ENCODE measurements at places on chromosomes 11 and 22. TPM values are rescaled to one million over a fixed set of nuclear protein-coding genes. Genes with fewer than 3 reads are reported as not detected.

DNA sequence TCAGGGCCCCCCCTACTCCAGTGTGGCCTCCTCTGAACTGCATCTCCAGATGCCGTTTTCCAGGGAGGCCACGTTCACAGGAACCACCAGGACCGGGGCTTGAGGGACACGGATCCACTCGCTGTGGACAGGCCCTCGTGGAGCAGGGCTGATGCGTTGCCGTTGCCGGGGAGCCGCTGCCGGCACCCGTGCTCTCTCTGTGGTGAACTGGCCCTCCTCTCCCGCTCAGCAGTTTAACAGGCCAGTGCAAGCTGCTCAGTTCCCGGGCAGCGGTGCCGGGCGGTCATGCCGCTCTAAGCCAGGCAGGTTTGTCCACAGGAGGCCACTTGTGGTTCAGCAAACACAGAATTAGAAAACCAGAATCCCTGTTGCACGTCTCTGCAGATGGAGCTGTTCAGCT lies 301.6 kb downstream of the TBC1D22A start:
- H3K27ac ChIP-seq, result no peak overlapping the region
- no peaks in the 10 kb centered on the region for H3K4me1 ChIP-seq
- no peak for DNase-seq

GRCh38 chr22:28005513-28005912 lies 86.5 kb upstream of the PITPNB start:
- no peaks in the 10 kb centered on the region for H3K27me3 ChIP-seq
- H3K36me3 ChIP-seq, result no peaks in the 10 kb centered on the region
- DNase-seq, result no peak
- H3K4me3 ChIP-seq, result no peak overlapping the region
- no peak overlapping the region for H3K27ac ChIP-seq

DNA sequence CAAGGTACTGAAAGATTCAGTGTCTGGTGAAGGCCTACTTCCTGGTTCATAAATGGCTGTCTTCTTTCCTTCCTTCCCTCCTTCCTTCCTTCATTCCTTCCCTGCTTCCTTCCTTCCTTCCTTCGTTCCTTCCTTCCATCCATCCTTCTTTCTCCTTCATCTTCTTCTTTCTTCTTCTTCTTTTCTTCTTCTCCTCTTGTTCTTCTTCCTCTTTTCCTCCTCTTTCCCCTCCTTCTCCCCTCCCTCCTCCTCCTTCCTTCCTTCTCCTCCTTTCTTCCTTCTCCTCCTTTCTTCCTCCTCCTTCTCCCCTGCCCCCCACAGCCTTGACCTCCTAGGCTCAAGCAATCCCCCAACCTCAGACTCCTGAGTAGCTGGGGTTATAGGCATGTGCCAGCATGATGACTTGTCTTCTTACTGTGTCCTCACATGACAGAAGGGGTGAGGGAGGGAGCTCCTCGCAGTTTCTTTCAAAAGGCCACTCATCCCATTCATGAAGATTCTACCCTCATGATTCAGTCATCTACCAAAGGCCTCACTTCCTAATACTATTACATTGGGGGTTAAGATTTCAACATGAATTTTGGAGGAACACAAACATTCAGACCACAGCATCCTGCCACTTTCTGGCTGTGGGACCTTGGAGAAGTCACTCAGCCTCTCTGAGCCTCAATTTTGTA lies 22.6 kb upstream of the CCDC134 start:
- no peak overlapping the region for H3K4me3 ChIP-seq
- H3K4me1 ChIP-seq, result no peaks in the 10 kb centered on the region
- no peaks in the 10 kb centered on the region for H3K36me3 ChIP-seq
- H3K27me3 ChIP-seq, result no peaks in the 10 kb centered on the region

DNA sequence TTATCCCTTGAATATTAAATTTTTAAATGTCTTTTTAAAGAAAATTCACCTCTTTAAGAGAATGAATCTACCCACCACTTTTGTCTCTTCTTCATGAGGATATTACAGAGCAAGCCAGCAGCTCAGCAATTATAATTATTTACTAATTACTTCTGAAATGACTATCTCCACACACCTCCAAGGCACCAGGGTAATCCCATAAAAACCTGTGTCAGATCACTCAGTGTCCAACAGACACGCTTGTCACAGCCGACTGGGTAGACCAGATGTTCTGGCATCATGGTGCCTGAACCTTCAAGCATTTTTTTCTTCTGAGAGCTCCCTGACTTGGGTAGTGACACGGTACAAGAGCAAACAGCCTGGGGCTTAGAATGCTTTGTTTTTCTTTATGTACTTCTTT lies 61.4 kb downstream of the EFCAB6 start:
- no peaks in the 10 kb centered on the region for H3K27me3 ChIP-seq
- H3K36me3 ChIP-seq, result no peaks in the 10 kb centered on the region
- H3K4me3 ChIP-seq, result no peak overlapping the region
- peaks cover 3% of the 10 kb centered on the region for H3K4me1 ChIP-seq
- H3K27ac ChIP-seq, result no peak overlapping the region
- no peak for DNase-seq

DNA sequence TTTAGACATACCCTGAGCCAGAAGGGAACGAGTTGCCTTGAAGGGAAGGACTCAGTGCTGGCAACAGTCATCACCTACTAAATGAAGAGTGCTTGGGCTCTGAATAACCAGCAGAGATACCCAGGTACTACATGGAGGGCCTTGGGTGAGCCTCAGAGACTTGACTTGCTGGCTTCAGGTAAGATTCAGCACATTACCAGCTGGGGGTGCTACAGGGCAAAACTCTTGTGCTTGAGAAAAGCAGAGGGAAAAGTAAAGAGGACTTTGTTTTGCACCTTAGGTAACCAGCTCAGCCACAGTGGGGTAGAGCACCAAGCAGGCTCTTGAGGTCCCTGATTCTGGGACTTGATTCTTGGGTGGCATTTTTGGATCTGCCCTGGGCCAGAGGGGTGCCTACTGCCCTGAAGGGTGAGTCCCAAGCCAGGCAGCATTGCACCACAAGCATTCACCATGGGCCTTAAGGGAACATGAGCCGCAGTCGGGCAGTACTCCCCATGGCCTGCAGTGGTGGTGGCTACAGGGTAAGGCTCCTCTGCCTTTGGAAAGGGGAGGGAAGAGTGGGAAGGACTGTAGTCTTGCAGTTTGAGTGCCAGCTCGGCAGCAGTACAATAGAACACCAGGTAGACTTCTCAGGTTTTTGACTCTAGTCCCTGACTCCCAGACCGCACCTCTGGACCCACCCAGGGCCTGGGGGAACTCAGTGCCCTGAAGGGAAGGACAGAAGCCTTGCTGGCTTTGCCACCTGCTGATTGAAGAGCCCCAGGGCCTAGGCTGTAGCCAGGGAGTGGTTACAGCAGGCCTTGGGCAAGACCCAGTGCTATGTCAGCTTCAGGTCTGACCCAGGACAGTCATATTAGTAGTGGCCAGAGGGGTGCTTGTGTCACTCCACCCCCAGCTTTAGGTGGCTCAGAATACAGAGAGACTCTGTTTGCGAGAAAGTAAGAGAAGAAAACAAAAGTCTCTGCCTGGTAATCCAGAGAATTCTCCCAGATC lies 22.7 kb upstream of the PLEKHA7 start:
- H3K36me3 ChIP-seq, result no peaks in the 10 kb centered on the region
- no peak overlapping the region for H3K4me3 ChIP-seq
- H3K27me3 ChIP-seq, result no peaks in the 10 kb centered on the region
- H3K4me1 ChIP-seq, result no peaks in the 10 kb centered on the region
- no peak overlapping the region for H3K27ac ChIP-seq

DNA sequence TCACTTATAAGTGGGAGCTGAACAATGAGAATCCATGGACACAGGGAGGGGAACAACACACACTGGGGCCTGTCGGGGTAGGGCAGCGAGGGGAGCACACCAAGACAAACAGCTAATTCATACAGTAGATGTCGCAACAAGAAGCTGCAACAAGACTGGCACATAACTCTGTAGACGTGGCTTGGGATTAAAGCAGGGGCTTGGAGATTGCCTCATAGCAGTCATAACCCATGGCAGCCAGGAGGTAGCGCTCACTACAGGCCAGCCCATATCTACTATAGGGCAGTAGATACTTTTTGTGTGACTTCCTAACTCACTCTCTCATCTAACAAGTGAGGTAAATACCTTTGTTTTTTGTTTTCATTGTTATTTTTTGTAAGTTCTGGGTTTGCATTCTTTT lies 1.7 kb upstream of the OR9G4 start:
- H3K4me1 ChIP-seq, result no peaks in the 10 kb centered on the region
- H3K27ac ChIP-seq, result no peak overlapping the region
- no peaks in the 10 kb centered on the region for H3K27me3 ChIP-seq
- DNase-seq, result no peak

DNA sequence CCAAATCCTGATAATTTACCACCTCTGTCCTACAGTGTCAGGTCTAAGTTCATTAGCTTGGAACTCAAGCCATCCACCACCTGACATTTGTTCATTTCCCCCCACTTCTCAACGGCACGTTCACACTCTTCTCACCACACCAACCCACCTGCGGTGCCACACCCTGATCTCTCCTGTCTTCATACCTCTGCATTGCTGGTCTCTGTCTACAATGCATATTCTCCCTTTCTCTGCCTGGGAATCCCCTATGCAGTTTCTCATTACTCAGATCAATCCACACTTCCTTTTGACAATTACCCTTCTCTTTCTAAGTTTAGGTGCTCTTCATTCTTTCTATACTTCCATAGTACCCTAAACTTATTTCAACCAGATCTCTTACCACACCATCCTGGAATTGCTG lies 20.4 kb upstream of the EMSY start:
- H3K4me1 ChIP-seq, result no peaks in the 10 kb centered on the region
- H3K36me3 ChIP-seq, result no peaks in the 10 kb centered on the region
- no peak overlapping the region for H3K4me3 ChIP-seq
- no peak for DNase-seq

- peaks cover 2% of the 10 kb centered on the region for H3K4me1 ChIP-seq
- no peak overlapping the region for H3K4me3 ChIP-seq
- no peak overlapping the region for H3K27ac ChIP-seq
- no peaks in the 10 kb centered on the region for H3K36me3 ChIP-seq
- DNase-seq, result no peak
These were observed 35.5 kb downstream of the MTMR2 start for GRCh38 chr11:95888439-95888838.

- no peaks in the 10 kb centered on the region for H3K36me3 ChIP-seq
- H3K4me1 ChIP-seq, result no peaks in the 10 kb centered on the region
- no peak for DNase-seq
- H3K4me3 ChIP-seq, result no peak overlapping the region
- no peak overlapping the region for H3K27ac ChIP-seq
These were observed 5.3 kb downstream of the CCDC157 start for GRCh38 chr22:30361916-30362650.

DNA sequence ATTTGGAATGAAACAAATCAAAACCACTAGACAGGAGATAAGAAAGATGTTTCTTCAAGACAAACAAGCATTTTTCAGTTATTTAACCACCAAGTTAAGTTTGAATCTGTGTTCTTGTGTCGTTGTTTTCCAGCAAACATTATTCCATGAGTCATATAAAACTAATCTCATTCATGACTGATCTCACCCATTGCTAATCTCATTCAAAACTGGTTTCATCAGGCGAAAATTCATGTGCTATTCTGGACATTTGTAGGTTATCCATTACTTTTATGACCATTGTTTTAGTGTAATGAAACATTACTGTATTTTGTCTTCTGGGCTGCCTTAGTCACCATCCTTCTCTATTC lies 221.8 kb downstream of the DDX10 start:
- no peak overlapping the region for H3K4me3 ChIP-seq
- no peaks in the 10 kb centered on the region for H3K36me3 ChIP-seq
- H3K27me3 ChIP-seq, result no peaks in the 10 kb centered on the region
- no peak for DNase-seq

- H3K4me3 ChIP-seq, result no peak overlapping the region
- H3K4me1 ChIP-seq, result no peaks in the 10 kb centered on the region
- no peaks in the 10 kb centered on the region for H3K36me3 ChIP-seq
- H3K27ac ChIP-seq, result no peak overlapping the region
These were observed 7.1 kb downstream of the MS4A6E start for GRCh38 chr11:60334005-60334620.

DNA sequence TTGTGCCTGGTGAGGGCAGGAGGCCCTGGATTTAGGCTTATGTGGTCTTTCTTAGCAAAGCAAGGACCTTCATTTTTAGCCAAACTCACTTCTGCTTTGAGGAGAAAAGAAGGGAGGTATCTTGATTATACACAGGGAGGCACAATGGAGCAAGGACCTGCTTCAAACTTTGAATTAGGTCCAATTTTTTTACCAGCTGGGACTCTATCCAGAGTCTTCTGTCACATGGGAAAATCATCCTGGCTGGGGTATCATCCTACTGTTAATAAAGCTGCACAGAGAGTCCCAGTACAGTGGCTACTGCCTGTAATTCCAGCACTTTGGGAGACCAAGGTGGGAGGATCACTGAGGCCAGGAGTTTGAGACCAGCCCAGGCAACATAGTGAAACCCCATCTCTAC lies 87.8 kb downstream of the CWC15 start:
- H3K4me3 ChIP-seq, result no peak overlapping the region
- no peak for DNase-seq
- H3K27ac ChIP-seq, result no peak overlapping the region
- no peaks in the 10 kb centered on the region for H3K4me1 ChIP-seq
- H3K27me3 ChIP-seq, result no peaks in the 10 kb centered on the region

DNA sequence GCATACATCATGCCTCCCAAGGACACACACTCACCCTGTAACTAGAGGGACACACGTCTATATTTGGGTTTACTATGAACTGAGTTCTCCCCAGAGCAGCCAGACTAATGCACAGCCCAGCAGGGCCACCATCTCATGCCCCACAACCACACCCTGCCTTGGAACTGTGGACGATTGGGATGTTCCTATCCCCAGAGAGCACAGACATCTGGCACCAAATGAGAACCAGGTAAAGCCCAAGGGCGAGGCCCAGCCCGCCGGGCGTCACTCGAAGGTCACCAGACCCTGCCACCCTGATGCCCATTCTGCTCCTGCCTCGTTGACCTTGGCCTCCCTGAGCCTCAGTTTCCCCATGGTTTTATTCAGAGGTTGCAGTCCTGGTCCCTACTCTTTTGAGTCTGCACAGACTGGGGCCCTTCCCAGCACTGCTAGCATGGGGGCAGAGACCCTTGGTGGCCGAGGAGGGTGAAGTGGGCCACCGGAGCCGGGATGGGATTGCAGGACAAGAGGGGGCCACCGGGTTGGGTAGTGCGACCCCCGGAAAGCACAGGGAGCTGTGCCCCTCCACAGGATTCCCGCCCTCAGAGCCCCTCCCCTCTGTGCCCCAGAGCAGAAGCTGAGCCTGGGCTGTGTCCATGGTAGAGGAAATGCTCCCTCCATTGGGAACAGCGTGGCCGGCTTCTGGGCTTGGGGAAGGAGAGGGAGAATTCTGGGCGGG lies 56.8 kb downstream of the IGLL5 start:
- peak; percentile 6 for DNase-seq
- H3K4me3 ChIP-seq, result no peak overlapping the region
- no peaks in the 10 kb centered on the region for H3K4me1 ChIP-seq
- no peak overlapping the region for H3K27ac ChIP-seq
- H3K36me3 ChIP-seq, result no peaks in the 10 kb centered on the region
- no peaks in the 10 kb centered on the region for H3K27me3 ChIP-seq

CSF2RB gene
- total RNA-seq, result 1.8 TPM

FXYD2 gene
- total RNA-seq, result 23.1 TPM

SCUBE2 gene
- total RNA-seq, result 3.7 TPM

PTPN5 gene
- 0.43 TPM for total RNA-seq

PLEKHA7 gene
- total RNA-seq, result 14.6 TPM

RASD2 gene
- 4.4 TPM for total RNA-seq

OR52I1 gene
- total RNA-seq, result not detected

FIBIN gene
- total RNA-seq, result 14.5 TPM

DLG2 gene
- total RNA-seq, result 13.6 TPM

KRTAP5-9 gene
- not detected for total RNA-seq

Measured in ovary (tissue), 10 donors.